ENCODE measurements at places on chromosomes 1 and 21.

DNA sequence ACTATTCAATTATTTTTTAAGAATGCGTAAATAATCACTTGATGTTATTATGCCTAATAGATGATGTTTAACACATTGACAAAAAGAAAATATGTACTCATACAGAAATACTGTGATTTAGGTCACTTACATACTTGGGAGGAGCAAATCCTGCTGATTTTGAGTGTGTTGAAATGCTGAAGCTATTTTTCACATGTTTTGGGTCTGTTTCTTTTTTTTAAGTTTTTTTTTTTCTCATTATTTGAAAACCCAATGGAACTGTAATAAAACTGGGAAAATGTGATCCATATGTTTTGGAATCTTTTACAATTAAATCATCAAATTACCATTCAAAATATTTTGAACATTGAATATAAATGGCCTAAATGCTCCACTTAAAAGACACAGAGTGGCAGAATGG, 366.2 kb upstream of the ADAMTS5 start:
- DNase-seq = no peak

DNA sequence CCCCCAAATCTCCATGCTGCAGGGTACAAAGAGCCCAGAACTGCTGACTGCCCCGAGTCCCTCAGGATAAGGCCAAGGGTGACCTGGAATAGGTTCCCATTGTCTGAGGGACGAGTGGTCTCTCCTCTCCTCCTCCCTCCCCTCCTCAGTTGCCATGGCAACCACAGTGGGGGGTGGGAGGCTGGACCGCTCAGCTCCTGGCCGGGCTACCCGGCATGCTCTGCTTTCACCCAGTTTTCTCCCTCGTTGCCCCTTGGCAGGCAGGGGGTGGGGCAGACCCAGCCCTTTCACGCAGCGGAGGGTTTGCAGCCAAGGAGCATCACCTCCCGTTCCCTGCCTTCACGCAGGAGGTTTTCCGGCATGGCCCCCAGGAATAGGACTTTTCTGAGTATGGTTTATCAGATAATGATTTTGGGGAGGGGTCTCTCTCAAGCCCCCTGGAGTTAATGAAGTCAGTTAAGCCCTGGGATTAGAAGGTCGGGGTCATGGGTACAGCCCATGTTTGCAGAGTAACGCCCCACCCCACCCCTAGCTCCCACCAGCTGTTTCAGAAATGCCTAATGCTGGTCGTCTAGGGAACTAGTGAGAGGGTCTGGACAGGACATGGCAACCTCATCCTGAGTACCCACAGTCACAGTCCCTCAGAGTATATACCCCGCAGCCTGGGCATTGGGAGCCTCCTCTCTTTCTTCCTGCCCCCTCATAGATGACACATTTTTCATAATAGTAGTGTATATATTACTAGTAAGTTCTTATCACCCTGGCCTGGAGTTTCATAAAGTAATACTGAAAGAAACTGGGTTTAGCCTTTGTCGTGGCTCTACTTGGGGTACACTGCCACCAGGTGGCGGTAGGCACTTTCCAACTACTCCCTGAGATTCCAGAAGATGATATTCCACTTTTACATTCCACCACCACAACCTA, 20.7 kb downstream of the C1QB start:
- peak; percentile 50 for DNase-seq

GRCh38 chr1:12761781-12762180, 11.8 kb upstream of the PRAMEF12 start:
- DNase-seq = no peak

GRCh38 chr21:28801906-28802305, 190.8 kb downstream of the LTN1 start:
- no peak for DNase-seq

- DNase-seq = no peak
Measured at GRCh38 chr1:168708698-168709404, 20.2 kb downstream of the DPT start.

DNA sequence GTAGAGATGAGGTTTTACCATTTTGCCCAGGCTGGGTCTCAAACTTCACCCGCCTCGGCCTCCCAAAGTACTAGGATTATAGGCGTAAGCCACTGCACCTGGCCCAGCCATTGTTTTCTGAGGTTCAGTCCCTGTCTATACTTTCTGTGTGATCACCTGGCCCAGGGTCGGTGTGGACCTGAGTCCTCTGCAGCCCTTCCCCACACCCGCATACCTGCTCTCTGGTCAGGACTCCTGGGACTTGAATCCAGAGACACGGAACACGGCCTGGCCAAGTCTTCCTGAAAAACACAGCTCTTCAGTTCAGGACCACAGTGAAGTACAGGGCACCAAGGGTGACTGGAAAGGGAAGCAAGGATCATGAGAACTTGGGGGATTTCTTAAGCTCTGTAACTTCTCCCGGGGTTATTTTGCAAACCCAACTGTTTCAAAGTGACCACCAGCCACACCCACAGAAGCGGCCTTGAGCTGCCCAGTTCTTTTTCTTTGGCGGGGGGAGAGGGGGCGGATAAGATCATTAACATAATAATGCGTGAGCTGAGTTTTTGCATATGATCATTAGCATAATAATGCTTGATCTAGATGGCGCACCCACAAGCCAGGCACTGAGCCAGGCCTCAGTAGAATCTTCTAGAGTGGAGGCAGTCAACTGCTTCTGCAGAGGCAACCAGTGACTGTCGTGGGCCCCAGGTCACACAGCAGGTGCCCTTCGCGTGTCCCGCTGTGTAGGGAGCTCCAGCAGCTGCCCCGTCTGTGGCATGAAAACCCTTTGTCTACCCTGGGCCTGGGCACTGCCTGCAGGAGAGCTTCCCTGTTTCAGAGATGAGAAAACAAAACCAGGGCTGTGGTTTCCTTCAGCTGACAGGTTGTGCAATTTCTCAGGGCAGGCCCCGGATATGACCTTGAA, 1.7 kb upstream of the NADK start:
- peak; percentile 58 for DNase-seq

DNA sequence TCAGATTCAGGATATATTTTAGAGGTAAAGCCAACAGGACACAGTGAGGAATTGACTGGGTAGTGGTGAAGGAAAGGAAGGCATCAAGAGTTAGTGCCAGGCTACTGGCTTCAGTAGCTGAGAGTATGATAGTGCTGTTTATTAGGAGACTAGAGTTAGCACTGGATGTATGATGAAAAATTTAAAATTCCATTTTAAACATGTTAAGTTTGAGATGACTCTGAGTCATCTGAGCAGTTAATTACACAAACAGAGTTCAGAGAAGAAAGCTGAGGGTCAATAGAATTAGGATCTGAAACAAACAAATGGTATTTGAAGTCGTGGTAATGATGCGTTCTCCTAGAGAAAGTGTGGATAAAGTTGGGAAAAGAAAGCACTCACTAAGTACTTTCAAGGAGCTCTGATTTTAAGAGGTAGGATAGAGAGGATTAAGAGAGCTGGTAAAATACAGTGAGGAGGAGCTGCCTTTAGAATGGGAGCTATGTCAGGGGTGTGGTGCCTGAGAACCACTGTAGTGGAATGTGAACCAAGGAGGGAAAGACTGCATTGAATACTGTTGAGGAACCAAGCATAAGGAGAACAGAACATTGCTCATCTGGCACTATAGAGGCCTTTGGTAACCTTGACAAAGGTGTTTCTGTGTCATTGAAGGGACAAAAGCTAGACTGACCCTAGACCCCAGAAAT, 21.7 kb upstream of the SHCBP1L start:
- DNase-seq = no peak

DNA sequence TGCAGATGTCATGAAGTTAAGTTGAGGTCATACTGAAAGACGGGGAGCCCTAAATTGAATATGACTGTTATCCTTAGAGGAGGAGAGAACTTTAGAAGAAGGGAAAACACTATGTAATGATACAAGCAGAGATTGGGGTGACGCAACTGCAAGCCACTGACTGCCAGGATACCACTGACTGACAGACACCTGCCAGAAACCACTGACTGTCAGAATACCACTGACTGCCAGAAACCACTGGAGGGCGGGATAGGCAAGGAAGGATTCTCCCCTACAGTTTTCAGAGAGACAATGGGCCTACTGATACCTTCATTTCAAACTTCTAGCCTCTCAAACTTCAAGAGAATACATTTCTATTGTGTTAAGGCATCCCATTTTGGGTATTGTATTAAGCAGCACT, 388.7 kb downstream of the USH2A start:
- no peak for DNase-seq

- peak; percentile 98 for DNase-seq
Measured at GRCh38 chr1:200409761-200410565, at the start of gene ZNF281. Gene ZNF281 (minus strand): TSS chr1:200410036. CDS start chr1:200409705, 331 bp downstream.
